ENCODE measurements at places on chromosomes 4 and X.

GRCh38 chr4:139844057-139844456, 178.4 kb downstream of the MGST2 start:
- DNase-seq: no peak

DNA sequence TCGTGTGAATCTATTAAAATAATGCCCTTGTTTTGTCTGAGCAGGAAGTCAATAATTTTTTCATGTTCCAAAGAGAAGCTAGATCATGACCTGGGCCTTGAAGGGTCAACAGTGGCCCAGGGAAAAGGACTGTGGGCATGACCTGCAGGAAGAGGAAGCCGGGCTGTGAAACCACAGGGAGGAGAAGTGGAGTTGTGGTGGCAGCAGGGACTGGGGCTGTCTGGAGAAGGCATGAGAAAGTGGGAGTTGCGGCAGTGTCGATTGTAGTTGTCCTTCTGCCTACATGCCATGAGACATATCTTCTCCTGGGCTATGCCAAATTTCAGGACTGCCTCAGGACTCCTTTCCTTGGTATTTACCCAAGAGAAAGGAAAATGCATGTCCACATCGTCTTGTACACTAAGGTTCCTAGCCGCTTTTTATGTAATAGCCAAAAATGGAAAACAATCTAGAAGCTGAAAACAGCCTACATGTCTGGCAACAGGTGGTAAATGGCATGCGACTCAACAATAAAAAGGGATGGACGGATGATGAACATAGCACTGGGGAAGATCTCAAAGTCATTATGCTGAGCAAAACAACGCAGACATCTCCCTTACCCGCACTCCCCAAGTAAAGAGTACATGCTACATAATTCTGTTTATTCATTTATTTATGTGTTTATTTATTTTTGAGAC, 13.6 kb upstream of the PTTG2 start:
- no peak for DNase-seq

GRCh38 chr4:183008492-183008891, 90.6 kb upstream of the WWC2 start:
- DNase-seq: no peak

- no peak for DNase-seq
These were observed at the start of gene GRIA3 for GRCh38 chrX:123184219-123184865. Gene GRIA3, plus strand, starts transcription at chrX:123184278. Its CDS starts 258 bp downstream, at chrX:123184536.

- no peak for DNase-seq
These were observed 42.4 kb downstream of the PTTG2 start for GRCh38 chr4:38002451-38003071.

- no peak for DNase-seq
These were observed 29.9 kb downstream of the CLDN34 start for GRCh38 chrX:9997041-9997440.

DNA sequence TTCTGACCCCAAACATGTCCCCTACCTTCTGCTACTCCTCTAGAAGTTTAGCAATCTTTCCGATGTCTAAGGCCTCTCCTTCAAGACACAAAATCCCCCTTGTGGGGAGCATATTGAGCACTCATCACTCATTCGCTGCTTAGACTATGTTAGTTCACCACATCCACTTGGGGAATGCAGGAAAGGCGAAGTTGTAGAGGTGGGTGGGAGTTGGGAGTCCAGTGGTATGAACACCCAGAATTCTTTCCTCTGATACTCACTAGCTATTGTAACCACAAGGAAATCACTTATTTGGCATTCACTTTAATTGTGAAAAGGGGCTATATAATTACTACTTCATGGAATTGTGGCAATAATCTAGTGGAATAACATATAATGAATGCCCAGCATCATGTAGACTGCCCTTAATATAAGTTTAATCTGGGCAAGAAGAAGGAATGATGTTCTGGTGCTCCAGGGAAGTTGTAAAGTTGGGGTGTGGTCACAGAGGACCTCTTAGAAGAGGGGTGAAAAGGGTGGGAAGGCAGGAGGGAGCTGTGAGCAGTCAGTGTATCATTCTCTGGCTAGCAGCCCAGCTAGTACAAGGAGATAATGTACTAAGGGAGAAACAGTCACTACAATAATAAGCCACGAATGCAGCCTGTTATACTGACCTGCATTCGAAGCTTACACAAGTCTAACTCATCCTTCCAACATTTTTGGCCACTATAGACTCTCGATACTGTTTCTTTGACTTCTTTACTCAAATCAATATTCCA, 468.2 kb upstream of the DIPK2B start:
- no peak for DNase-seq

- DNase-seq: no peak
These were observed 11.9 kb downstream of the HSD17B13 start for GRCh38 chr4:87310691-87311335.

Data from hematopoietic multipotent progenitor cell (in vitro differentiated cells).